Stimulated activated CD8-positive, alpha-beta memory T cell treated with anti-CD3 and anti-CD28 coated beads, Interleukin-7, amount 100 ng/mL, for 1 hour (primary cell): ENCODE measurements at places on chromosomes 2 and 18.

DNA sequence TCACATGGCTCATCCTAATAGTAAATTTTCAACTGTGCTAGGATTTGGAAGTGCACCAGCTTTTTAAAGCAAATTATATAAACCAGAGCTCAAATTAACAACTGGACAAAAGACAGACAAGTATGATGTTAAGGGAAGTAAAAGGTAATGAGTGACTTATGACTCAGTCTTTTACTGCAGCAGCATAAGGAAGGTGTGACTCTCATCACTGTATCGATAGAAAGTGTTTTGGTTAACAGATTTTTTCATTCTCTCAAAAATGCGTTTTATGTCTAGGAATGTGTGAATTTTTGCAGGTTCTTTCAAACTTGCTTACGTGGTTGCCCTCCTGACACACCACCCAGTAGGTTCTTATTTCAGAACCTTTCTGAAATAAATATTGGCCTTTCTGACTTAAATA, 244.2 kb upstream of the BOD1L2 start:
- no peak for DNase-seq

DNA sequence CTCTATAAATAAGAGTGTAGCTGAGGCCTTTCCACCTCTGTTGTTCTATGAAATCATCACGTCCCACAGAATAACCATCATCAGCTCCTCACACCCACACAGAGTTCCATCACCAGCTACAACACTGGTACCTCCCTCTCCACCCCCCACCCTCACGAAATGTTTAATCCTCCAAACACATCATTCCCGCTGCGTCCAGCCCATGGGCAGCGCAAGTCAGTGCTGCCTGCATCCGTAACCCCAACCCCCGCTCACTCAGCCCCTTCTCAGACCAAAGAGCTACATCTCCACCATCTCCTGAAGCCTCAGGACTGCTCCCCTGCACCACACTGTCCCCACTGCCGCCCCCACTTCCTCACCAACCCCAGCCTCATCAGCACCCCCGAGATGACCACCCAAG, 19.4 kb downstream of the DNMT3A start:
- DNase-seq: no peak

DNA sequence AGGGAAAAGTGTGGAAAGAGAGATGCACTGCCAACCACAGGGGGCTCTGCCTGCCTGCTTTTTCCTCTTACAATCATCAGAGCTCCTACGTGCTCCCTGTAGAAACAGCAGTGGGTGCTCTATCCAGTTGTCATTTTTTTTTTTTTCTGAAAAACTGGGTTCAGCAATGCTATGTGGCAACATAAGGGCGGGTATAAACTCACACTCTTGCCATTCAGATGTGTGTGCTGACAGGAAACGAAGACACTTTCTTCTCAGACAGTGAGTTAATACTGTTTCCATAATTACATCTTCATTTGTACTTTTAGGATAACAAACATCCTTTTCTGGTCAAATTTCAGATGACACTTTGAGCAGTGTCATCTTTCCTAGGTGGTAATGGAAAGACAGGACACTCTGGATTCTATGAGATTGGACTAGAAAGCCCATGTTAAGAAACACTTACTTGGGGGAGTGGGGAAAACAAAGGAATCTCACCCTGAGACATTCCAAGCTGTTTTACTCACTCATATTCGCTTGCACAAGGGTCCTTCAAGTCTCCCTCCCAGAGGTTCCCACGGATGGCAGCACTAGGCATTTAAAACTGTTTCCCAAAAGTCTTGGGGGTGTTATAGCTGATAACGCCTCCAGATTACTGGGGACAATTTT, 41.3 kb downstream of the CCDC93 start:
- no peak for DNase-seq

DNA sequence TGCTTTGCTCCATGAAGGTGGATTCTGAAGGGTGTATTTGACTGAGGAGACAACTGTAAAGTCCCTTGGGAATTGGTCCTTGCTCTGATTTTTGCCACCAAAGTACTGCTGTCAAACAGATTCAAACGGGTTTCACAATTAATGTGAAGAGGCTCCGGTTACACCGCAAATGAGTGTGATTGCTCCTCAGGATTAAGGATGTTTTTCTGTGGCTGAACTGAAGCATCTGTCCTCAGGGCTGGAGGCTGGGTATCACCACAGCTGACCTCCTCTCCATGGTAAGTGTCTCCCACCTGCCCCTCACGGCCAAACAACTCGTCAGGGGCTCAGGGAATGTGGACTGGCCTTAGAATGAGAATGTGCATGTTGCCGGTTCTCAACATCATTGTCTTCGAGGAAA, 130.4 kb upstream of the NDUFV2 start:
- DNase-seq: no peak
